ENCODE measurements at places on chromosomes 7 and 10. TPM values are rescaled to one million over a fixed set of nuclear protein-coding genes. Genes with fewer than 3 reads are reported as not detected.

GRCh38 chr7:134844200-134844599 is 64.8 kb downstream of the CALD1 start:
- no peak overlapping the region for H3K4me3 ChIP-seq
- no peaks in the 10 kb centered on the region for H3K27me3 ChIP-seq
- H3K27ac ChIP-seq = no peak overlapping the region
- H3K36me3 ChIP-seq = no peaks in the 10 kb centered on the region
- DNase-seq = no peak
- H3K4me1 ChIP-seq = peaks cover 7% of the 10 kb centered on the region

DNA sequence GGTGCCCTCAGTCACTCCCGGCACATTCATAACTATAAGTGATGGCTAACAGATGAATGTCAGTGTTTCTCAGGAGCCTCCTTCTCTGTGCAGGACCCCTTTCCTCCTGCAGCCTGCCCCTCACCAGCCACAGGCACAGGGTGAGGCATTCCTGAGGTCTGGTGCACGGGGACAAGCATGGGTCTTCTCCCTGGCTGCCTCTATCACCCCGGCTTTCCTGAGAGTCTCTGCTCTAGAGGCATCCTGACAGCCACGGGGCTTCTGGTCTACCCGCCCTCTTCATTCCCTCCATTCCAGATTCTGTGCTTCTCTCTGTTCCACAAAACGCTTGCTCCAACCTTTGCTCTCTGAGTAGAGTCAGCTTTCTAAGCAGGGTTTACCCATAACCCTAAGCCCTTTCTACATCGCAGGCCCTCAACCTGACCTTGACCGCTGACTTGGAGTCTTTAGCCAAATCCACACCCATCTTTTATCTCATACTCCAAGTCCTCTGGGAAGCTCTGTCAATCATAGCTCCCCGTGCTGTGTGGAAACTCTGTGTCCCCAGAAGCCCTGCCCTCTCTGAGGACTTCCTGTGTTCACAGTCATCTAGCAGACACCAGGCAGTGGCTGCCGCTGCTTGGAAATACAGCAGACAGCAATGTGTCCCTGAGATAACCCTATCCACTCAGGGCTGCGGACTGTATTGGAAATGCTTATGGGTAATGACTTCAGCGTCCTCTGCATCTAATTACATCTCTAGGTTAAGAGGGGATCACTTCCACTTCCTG is 159.0 kb downstream of the SFMBT2 start:
- H3K4me1 ChIP-seq = peaks cover 30% of the 10 kb centered on the region
- no peak for DNase-seq
- no peak overlapping the region for H3K4me3 ChIP-seq

- no peak overlapping the region for H3K4me3 ChIP-seq
- H3K27me3 ChIP-seq = peaks cover 2% of the 10 kb centered on the region
- no peak for DNase-seq
- no peaks in the 10 kb centered on the region for H3K4me1 ChIP-seq
- no peak overlapping the region for H3K27ac ChIP-seq
These were observed 246.5 kb downstream of the COBL start for GRCh38 chr7:51070151-51070550.

CYP3A5 gene
- not detected for total RNA-seq

- H3K4me1 ChIP-seq = peaks cover 2% of the 10 kb centered on the region
- H3K27me3 ChIP-seq = peaks cover 8% of the 10 kb centered on the region
These were observed 325.7 kb downstream of the GATA3 start for GRCh38 chr10:8379906-8380832.

NRG3 gene
- total RNA-seq = not detected

DNA sequence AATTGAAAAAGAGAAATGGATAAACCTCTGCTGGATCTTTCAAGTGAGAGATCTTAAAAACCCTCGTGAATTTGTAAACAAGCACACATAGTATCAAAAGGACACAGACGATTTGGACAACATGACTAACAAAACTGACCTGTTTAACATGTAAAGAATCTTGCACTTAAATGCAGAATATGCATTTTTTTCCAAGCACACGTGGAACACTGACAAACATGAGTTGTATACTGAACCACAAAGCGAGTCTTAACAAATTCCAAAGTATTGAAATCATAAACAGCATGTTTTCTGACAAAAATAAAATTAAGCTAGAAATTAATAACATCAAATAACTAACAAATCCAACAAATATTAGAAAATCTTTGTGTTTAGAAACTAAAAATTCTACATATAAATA is 65.0 kb upstream of the ZNF746 start:
- no peaks in the 10 kb centered on the region for H3K27me3 ChIP-seq
- DNase-seq = no peak
- H3K36me3 ChIP-seq = peaks cover 74% of the 10 kb centered on the region
- H3K4me3 ChIP-seq = no peak overlapping the region
- H3K27ac ChIP-seq = no peak overlapping the region

SEMA4G gene
- 1.2 TPM for total RNA-seq

GRCh38 chr7:73899731-73900142 is 38.8 kb downstream of the TMEM270 start:
- no peak for DNase-seq
- H3K4me1 ChIP-seq = no peaks in the 10 kb centered on the region
- peaks cover 10% of the 10 kb centered on the region for H3K27me3 ChIP-seq
- no peak overlapping the region for H3K4me3 ChIP-seq
- no peaks in the 10 kb centered on the region for H3K36me3 ChIP-seq

DNA sequence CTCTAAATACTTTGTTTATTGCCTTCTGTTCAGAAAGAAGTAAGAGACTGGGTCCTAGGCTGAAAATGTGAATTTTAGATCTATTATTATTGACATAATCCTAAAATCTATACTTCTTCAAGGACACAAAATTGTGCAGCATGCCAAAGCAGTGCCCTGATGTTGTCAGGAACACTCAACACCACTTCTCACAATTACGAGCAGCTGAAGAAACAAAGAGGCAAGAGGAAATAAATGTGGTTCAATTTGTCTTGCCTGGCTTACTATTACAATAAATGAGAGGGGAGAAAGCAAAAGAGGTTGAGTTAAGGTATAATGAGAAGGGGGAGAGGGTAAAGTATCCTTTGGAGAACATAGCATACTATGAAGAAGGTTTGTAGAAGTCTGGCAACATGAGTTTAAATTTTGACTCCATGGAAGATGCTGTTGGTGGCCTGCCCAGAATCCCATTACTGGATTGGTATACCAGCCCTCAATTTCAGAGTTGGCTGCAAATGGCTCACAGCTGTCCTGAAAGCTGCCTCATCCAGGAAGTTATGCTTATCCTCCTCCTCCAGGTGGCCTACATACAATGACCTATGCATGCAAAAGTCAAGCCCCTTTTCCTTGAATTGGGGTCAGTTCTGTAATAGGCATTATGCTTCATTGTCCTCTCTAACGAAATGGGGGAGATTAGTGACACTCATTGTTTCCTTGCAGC is 274.6 kb upstream of the SMIM30 start:
- DNase-seq = no peak
- H3K27me3 ChIP-seq = peaks cover 3% of the 10 kb centered on the region
- H3K4me3 ChIP-seq = no peak overlapping the region
- H3K27ac ChIP-seq = no peak overlapping the region
- H3K36me3 ChIP-seq = peaks cover 1% of the 10 kb centered on the region

DNA sequence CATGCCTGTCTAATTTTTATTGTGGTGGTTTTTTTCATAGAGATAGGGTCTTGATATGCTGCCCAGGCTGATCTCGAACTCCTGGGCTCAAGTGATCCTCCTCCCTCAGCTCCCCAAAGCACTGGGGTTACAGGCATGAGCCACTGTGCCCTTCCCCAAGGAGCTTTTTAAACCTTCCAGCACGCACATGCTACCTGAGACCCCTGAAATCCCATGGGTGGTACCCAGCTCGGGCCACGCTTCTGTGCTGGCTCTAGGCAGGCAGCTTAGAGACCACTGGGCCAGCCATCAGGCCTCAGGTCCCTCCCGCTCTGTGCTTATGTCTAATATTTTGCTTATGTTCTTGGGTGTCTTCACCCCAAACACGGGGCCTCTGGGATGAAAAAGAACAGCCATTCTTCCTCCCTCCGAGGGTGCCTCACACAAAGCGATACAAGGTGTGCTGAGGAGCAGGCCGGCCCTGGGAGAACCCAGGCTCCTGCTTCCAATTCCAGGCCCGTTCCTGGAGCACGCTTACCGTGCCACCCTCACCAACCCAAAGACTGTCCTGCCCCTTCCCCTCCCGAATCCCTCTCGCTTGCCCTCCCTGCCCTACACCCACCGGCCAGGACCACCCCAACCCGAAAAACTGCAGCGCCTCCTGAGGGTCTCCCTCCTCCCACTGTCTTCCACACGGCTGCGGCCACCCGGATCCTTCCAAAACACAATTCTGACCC is 10.9 kb downstream of the SPOCK2 start:
- H3K4me3 ChIP-seq = peak overlapping the region; percentile 59
- H3K36me3 ChIP-seq = peaks cover 40% of the 10 kb centered on the region
- peak; percentile 23 for DNase-seq
- H3K4me1 ChIP-seq = peaks cover 62% of the 10 kb centered on the region

All from activated naive CD8-positive, alpha-beta T cell treated with anti-CD3 and anti-CD28 coated beads, Interleukin-2, amount 10 ng/mL, durations not matched to agents 7 days and 5 days (primary cell).